ENCODE measurements at places on chromosomes 16 and 17.

DNA sequence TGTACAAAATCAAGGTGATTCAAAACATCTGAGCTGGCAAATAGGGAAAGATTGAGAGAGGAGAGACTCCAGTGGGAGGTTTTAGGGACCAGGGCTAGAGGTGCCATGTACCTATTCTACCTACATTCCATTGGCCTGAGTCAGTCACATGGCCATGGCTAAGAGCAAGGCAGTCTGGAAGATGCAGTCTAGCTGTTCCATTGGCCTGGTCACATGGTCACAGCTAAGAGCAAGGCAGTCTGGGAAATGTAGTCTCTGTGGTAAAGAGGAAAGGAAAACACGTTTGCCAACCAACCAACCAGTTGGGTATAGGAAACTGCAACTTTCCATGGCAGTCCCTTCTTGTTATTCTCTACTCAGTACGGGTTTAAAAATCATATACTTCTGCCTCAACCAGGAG lies 369.1 kb downstream of the XYLT1 start:
- no peak for DNase-seq

GRCh38 chr17:56144223-56144622 lies 9.1 kb upstream of the ANKFN1 start:
- no peak for DNase-seq

DNA sequence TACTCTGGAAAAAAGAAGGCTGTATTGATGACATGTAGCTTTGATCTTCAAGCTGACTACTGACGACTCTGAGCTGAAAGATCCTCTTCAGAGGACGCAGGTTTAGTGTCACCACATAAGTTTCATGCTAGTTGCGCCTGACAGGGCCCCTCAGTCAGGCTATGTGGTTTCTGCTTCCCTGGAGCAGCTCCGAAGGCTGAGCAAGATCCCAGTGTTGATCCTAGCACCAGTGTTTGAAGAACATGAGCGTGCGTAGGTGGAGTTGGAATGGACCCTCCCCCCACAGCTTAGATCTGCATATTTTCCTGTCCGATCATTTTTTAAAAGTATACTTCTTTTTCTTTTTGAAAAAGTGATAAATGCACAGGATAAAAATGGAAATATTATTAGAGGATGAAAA lies 17.3 kb downstream of the BANP start:
- DNase-seq, result no peak

GRCh38 chr16:30041841-30042240 lies 10.8 kb upstream of the TLCD3B start:
- DNase-seq, result no peak

DNA sequence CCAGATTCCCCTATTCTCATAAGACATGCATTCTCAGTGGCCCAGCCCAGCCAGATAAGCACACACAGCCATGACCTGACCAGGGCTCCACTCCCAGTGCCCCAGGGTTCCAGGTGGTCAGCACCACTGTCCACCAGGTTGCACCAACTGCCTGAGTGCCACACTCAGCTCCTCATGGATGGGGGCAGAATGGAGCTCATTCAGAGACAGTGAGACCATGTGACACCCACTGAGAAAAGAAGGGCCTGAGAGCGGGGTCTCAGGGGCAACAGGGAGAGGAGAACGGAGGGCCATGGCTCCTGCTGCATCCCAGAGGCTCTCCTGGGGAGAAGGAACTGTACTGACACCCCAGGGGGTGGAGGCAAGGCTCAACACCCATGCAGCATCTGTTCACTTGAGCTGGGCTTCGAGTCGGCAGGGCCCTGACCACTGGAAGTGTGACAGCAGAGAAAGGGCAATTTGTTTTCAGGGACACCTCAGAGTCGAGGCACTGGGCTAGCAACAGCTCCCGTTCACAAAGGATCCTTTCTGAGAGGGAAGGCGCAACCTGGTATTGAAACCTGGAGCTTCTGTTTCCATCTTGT lies 18.7 kb upstream of the SLC38A8 start:
- DNase-seq, result no peak
